PC-9 (cell line): ENCODE measurements at places on chromosomes 6 and 20. TPM values are rescaled to one million over a fixed set of nuclear protein-coding genes. Genes with fewer than 3 reads are reported as not detected.

DNA sequence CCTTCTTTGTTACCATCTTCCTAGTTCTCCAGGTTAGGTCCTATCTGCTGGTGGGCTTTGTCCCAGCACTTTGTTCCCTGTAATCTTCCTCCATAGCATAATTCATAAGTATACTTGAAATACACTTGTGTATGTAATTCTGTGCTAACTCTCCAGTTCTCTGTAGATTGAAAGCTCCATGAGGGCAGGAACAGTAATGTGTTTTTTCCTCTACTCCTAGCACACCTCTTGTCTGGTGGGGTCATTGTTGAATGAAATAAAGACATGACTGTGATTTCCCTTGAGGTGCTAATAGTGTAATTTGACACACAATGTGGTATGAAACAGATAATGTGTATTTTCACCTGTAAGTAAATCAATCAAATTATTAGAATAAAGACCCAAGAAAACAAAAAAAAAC lies 30.0 kb downstream of the MAP3K4 start:
- DNase-seq = no peak

DNA sequence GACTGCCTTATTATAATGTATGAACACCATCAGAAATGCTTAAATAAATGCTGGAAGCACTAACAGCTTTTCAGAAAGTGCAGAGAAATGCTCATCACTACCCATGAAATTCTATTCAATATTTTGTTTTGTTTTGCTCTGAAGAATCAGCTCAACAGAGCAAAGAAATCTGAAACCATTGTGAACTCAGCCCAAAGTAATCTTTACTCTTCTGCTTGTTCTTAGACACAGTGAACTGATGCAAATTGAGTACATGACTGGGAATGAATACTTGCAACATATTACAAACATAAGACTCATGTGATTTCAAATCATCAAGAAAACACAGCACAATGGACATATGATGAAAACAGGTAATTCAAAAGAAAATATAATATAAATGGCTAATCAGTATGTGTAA lies 404.6 kb upstream of the OPRM1 start:
- no peak for DNase-seq

DNA sequence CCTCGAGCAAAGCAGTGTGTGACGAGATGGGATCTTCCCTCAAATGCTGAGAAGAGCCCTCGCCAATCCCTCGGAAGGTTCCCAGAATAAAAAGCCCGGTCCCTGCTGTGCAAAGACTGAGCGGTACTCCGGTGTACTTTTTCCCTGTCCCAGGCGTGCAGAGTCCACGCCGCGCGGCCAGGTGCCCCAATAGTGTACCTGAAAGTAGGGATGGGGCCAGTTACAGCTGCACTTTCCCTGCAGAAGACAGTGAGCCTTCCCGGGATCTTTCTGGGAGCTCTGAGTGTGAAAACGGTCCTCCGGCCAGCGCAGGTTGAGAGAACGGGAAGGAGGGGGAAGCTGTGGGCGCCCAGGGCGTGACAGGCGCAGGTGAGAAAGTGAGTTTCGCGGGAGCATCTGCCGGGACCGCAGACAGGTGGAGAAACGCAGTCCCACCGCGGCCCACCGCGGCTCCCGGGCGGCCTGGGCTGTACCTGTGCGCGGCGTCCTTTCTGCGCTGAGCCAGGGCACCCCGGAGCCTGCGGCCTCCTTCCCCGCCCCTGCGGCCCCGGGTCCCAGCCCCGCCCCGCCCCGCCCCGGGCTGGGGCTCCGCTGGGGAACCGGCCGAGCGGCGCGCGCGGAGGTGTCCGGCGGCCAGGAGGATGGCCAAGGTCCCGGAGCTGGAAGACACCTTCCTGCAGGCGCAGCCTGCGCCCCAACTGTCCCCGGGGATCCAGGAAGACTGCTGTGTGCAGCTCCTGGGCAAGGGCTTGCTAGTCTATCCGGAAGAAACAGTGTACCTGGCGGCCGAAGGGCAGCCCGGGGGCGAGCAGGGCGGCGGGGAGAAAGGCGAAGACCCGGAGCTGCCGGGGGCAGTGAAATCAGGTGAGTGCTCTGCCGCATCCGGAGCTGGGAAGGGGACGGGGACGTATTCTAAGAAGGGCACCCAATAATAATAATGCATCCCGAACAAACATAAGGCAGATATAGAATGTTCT lies at the start of gene RFX6:
TSS of gene RFX6 (plus strand) at position 608 of the 977 bp plus-strand sequence. CDS start at position 642, 34 bp downstream.
- no peak for DNase-seq

OOEP gene
- 10.9 and 12.2 TPM in 2 replicates for total RNA-seq

GRCh38 chr6:133099573-133099972 lies 141.6 kb upstream of the EYA4 start:
- peak; percentile 90 for DNase-seq

DNA sequence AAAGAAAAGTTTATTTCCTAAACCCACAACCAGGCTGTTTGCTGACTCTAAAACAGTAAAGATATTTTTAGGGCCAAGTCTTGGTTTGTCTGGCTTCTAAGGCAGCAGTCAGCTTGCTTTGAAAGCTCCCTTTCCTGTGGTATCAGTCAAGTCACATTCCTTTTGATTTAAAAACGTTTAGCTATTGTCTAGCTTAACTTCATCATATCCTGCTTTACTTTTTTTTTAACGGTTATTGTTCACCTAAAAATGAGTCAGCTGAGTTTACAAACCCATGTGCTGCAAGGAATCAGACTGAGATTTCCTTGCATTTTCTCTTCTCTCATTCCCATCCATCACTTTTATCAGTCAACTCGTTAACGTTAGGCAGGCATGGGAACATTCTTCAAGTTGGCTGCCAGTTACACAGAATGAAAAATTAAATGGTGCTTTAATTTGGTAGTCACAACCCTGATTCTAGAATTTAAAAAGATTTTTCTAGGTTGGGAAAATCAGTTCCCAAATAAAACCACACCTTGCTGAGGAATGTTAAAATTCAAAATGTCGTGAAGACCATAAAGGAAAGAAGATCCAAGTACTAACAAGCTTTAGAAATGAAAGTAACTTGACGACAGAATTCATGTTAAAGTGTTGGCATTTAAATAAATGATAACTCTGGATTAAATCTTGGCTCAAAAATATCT lies 45.9 kb downstream of the ELOVL5 start:
- peak; percentile 92 for DNase-seq

MROH8 gene
- 3.3 TPM in 2 replicates for total RNA-seq

TRIM31 gene
- not detected in 2 replicates for total RNA-seq

GRCh38 chr6:138572167-138572875 lies 73.0 kb upstream of the NHSL1 start:
- no peak for DNase-seq

HEY2 gene
- 0.15 TPM in 1 of 2 replicates, not detected in the other for total RNA-seq

- DNase-seq = no peak
These were observed 933 bp upstream of the ADGRB3 start for GRCh38 chr6:68633972-68634725.
